ENCODE measurements at places on chromosomes 5 and 9. TPM values are rescaled to one million over a fixed set of nuclear protein-coding genes. Genes with fewer than 3 reads are reported as not detected.
A peak's percentile ranks its signal among the peaks of the same experiment; 100 is the strongest.

Gene PDCD1LG2
- not detected for total RNA-seq

Gene SLC2A8
- total RNA-seq = 141 TPM

Gene TMEM252
- total RNA-seq = not detected

Gene ACTL7B
- total RNA-seq = not detected

Gene ZNF483
- total RNA-seq = not detected

DNA sequence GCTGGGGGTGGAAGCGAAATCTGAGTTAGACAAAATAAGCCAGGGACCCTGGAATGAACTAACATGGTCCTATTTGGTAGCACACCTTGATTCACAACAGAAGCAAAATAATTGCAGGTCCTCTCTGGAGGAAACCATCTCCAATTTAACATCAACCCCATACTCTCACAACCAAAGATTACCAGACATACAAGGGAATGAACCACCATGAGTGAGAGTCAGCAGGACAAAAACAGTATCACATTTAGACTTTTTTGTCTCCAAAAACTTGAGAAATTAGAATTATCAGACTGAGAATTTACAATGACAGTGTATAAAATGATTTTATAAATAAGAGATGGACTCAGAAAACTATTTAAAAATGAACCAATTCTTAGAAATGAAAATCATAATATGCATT lies 21.1 kb downstream of the PPP1R2B start:
- no peak for DNase-seq
- H3K4me3 ChIP-seq = no peak overlapping the region
- H3K36me3 ChIP-seq = no peaks in the 10 kb centered on the region

DNA sequence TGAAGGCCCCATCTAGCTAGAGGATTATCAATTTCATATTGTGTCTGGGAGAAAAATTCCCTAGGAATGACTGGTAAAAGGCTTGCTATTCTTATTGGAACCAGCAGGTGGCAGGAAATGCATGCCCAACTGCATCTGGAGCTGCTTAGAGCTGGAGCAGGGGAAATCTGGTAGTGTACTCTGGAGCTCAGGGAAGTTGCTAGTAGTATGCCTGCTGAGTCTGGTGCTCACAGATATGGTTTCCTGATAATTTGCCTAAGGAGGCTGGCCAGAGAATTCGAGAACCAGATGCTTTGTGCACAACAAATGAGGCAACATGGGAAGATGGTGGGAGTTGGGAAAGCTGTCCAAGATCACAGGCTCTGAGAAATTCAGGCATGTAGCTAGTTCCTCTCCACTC lies 53.7 kb downstream of the G3BP1 start:
- DNase-seq = peak; percentile 70
- no peaks in the 10 kb centered on the region for H3K27me3 ChIP-seq
- no peak overlapping the region for H3K4me3 ChIP-seq
- H3K27ac ChIP-seq = no peak overlapping the region
- no peaks in the 10 kb centered on the region for H3K36me3 ChIP-seq

DNA sequence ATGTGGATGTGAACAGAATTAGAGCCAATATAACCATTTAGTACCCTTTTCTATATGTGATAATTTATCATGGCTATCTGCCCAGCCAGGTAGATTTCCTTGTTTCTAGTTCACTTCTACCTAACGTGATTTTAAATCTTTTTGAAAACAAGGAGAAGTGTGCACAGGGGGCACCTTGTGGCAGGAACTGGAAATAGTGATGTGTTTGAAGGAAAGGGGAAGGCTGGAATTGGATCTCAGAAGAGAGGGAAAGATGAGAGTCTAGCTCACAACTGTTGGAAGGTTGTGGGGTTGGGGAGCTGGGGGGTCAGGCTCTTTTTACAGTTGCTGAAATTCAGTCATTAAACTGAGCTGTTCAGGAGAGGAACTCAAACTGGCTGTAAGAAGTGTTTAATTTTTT lies 219.5 kb downstream of the KCTD16 start:
- DNase-seq = peak; percentile 37
- no peaks in the 10 kb centered on the region for H3K36me3 ChIP-seq
- no peaks in the 10 kb centered on the region for H3K27me3 ChIP-seq
- H3K4me1 ChIP-seq = no peaks in the 10 kb centered on the region
- no peak overlapping the region for H3K4me3 ChIP-seq

DNA sequence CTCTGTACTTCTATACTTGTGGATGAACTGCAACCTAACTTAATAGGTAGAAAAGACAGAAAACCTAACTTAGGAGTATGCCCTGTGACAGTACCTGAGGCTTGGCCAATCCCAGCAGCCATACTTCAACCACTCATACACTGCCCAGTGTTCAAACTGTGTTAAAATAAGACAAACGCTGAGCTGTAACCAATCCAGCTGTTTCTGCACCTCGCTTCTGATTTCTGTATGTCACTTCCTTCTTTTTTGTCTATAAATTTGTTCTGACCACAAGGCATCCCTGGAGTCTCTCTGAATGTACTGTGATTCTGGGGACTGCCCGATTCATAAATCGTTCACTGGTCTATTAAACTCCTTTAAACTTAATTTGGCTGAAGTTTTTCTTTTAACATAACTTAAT lies 41.4 kb downstream of the AUH start:
- H3K4me3 ChIP-seq = no peak overlapping the region
- H3K27ac ChIP-seq = no peak overlapping the region
- H3K4me1 ChIP-seq = no peaks in the 10 kb centered on the region

GRCh38 chr5:172274951-172275753 lies 8.4 kb downstream of the UBTD2 start:
- no peak overlapping the region for H3K27ac ChIP-seq
- no peaks in the 10 kb centered on the region for H3K27me3 ChIP-seq
- H3K4me1 ChIP-seq = no peaks in the 10 kb centered on the region

DNA sequence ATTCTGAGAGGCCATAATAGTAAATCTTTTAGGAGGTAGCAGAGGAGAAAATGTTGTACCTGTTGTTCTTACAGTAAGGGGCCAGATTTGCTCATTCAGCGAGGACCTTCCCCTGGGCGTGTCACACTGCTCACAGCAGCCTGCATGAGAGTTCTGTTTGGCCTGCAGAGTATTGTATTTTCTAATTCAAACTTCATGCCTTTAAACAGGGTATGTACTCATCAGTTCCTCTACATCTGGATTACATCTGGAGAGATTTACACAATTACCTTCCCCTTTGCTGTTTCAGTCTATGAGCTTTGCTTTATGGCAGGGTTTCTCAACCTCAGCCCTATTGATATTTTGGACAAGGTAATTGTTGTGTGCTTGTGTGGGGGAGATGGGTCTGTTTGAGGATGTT lies 170.9 kb upstream of the STK32A start:
- H3K27me3 ChIP-seq = no peaks in the 10 kb centered on the region
- H3K36me3 ChIP-seq = no peaks in the 10 kb centered on the region
- H3K4me1 ChIP-seq = peaks cover 15% of the 10 kb centered on the region
- DNase-seq = no peak
- no peak overlapping the region for H3K4me3 ChIP-seq

DNA sequence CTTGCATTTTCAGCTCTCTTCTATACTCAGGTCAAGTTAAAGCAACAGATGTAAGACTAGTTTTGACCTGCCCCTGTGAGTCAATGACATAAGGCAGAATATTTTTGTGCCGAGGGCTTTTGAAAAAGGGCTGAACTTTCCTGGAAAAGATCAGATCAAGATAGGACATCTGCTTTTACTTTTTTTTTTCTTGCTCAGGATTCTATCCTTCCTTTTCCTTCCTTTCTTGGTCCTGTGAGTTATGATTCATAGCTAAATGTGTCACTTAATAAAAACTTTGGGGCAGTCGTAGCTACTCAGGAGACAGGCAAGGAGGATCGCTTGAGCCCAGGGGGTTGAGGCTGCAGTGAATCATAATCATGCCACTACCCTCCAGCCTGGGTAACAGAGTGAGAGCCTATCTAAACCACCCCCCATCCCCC lies 84.3 kb upstream of the BRINP1 start:
- no peak overlapping the region for H3K4me3 ChIP-seq
- H3K36me3 ChIP-seq = no peaks in the 10 kb centered on the region
- no peaks in the 10 kb centered on the region for H3K4me1 ChIP-seq
- no peaks in the 10 kb centered on the region for H3K27me3 ChIP-seq
- DNase-seq = no peak
- H3K27ac ChIP-seq = no peak overlapping the region

DNA sequence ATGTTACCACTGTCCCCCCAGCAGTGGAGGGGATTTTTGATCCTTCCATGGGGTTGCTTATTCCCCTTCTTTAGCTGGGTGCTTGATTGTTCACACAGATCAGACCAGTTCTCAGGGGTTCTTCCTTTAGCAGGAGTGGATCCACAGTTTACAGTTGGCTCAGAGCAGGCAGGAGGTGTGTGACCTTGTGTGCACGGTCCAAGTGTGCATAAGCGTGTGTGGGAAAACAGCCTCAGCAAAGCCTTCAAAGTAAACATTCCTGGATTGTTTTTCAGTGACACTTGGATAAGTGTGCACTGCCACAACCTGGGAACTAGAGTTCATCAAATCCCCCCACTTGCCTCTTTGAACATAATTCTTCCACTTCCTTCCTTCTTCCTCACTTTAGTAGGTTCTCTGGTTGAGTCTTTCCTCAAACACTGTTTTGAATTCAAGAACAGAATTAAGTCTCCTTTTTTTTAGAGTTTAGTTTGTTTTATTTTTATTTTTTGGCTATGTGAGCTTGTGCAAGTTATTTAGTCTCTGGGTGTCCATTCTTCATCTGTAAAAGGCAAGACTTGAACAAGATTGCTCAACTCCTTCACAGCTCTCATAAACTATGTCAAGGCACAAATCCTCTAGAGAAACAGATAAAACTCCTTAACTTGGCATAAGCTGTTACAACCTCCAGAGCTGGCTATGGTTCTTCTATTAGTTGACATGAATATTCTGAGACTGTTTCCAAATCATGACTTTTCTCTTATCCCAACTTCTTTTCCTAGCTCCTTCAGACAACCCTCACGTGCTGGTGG lies 78.0 kb downstream of the OSMR start:
- H3K27ac ChIP-seq = no peak overlapping the region
- no peak overlapping the region for H3K4me3 ChIP-seq
- no peak for DNase-seq
- H3K27me3 ChIP-seq = no peaks in the 10 kb centered on the region

GRCh38 chr9:78005231-78006002 lies 26.2 kb downstream of the GNAQ start:
- H3K4me3 ChIP-seq = no peak overlapping the region
- H3K27me3 ChIP-seq = no peaks in the 10 kb centered on the region
- no peaks in the 10 kb centered on the region for H3K4me1 ChIP-seq
- no peak overlapping the region for H3K27ac ChIP-seq

GRCh38 chr9:70945301-70945700 lies 176.1 kb downstream of the TRPM3 start:
- no peaks in the 10 kb centered on the region for H3K27me3 ChIP-seq
- no peaks in the 10 kb centered on the region for H3K36me3 ChIP-seq
- DNase-seq = no peak

GRCh38 chr9:87107072-87107471 lies 159.8 kb upstream of the GAS1 start:
- H3K27ac ChIP-seq = no peak overlapping the region
- H3K27me3 ChIP-seq = no peaks in the 10 kb centered on the region
- H3K4me1 ChIP-seq = no peaks in the 10 kb centered on the region
- DNase-seq = no peak
- H3K36me3 ChIP-seq = no peaks in the 10 kb centered on the region

DNA sequence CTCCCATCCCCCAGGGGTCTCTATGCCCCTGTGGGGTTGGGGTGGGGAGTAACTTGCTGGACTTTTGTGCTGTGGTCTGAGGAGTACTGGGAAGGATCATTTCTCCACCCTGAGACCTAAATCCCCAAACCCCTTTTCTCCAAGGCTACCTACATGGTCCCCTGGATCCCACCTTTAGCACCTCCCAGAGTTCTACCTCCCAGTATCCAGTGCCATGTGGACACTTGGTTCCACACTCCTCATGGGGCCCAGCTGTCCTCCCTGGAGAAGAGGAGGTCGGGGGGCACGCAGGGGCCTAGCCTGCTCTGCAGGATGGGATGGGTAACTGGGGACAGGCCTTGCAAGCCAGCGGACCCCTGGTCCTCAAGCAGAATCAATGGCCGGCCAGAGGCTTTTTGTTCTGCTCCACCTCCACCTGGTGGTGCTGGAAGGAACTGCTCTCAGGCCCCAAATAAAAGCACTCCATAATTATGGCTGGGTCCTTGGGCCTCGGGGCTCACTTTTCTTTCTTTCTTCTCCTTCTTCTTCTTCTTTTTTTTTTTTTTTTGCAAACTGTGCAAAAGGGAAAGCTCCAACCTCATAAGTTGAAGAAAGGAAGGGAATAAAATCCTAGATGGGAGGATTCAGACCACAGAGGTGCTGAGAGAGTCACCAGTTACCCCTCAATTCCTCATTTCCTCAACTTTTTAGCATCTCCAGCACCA lies 68.4 kb downstream of the PSD2 start:
- H3K4me1 ChIP-seq = no peaks in the 10 kb centered on the region
- H3K36me3 ChIP-seq = no peaks in the 10 kb centered on the region
- H3K27ac ChIP-seq = no peak overlapping the region
- no peaks in the 10 kb centered on the region for H3K27me3 ChIP-seq

Data from Caco-2 (cell line).